Stimulated activated CD8-positive, alpha-beta memory T cell treated with anti-CD3 and anti-CD28 coated beads, Interleukin-2, amount 100 ng/mL, for 48 hours (primary cell): ENCODE measurements at places on chromosomes 12 and 14.

DNA sequence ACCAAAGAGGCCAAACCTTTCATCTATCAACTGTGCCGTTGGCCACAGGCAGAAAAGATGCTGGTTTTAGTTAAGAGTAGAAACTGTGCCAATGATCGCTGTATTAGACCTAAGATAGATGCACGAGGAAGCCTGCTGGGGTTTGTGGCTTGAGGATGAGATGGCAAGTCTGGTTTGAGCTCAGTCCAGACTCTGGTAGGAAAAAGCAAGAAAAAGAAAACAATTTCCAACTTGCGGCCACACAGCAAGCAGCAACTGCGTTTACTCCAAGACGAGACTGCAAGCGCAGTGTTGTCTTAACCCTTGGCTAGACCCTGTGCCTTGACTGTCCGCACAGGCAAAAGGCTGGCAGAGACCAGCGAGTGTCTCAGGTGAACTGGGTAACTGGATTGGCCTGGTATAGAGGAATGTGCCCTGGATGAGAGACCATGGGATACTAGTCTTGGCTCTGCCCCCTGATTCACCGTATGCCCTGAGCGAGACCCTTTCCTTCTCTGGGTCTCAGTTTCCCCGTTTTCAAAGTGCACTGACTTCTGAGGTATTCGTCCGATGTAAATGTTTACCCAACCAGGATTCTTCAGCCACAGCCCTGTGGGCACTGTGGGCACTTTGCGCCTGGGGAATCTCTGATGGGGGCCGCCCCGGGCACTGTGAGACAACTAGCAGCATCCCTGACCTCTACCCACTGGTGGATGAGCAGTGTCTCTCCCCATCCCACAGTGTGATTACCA, 113.4 kb downstream of the DICER1 start:
- no peak for DNase-seq

- no peak for DNase-seq
These were observed 35.1 kb downstream of the NCOR2 start for GRCh38 chr12:124532331-124532750.

DNA sequence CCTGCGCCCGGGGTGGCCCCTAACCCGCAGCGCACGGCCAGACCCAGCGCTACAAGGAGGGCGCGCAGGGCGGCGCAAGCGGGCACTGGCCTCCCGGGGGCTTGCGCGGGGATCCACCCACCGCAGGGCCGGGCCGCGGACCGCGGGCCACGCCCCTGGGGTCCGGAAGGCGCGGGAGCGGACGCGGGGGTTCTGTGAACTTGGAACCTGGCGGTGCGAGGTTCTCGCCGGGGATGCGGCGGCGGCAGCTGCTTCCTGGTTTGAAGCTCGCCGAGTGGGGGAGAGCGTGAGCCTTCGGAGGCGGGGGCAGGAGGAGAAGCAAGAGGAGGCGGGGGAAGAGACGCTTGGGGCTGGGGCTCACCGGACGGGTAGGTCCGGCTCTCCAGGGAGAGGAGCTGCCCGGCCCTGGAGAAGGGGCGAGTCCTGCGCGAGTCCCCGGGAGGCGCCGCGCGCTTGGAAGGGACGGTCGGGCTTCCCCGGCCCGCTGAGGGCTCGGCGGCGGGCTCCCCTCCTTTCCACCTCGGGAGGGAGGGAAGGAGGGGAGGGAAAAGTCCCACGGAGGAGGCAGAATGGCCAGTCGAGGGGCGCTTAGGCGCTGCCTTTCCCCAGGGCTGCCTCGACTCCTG, at the start of gene PRKCH:
Gene PRKCH, plus strand, starts transcription at position 195 of the 626 bp plus-strand sequence. CDS start 523 bp downstream, outside the sequence.
- peak; percentile 76 for DNase-seq

DNA sequence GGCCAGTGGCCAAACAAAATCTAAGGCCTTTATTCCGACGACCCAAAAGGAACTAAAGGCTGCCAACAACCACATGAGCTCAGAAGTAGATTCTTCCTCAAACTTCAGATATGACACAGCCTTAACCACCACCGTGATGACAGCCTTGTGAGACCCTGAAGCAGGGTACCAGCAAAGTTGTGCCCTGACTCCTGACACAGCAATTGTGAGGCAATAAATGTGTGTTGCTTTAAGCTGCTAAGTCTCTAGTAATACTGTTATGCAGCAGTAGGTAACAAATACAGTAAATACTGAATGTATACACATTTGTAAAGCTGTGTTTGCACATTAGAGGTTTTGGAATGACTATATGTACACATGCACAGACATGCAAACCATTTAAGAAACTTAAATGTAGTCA, 10.7 kb upstream of the SLC6A13 start:
- no peak for DNase-seq

GRCh38 chr14:74265301-74265965, 26.2 kb downstream of the VSX2 start:
- DNase-seq, result no peak

DNA sequence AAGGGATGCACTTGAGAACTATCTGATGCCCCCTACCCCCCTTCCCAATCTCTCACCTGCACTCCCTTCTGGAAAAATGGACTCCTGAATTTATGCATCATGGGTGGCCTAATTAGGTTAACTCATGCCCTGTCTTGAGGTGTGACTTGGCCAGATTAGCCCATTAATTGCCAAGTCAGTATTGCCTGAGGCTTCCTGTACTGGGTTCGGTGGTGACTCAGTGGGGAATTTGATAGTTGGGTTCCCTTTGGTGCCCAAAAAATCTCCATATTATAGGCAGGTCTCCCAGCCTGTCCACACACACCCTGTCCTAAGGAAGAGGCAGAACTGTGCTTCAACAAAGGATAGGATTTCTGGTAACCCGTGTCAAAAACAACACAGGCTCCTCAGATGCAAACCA, 146.1 kb downstream of the CHST11 start:
- no peak for DNase-seq

DNA sequence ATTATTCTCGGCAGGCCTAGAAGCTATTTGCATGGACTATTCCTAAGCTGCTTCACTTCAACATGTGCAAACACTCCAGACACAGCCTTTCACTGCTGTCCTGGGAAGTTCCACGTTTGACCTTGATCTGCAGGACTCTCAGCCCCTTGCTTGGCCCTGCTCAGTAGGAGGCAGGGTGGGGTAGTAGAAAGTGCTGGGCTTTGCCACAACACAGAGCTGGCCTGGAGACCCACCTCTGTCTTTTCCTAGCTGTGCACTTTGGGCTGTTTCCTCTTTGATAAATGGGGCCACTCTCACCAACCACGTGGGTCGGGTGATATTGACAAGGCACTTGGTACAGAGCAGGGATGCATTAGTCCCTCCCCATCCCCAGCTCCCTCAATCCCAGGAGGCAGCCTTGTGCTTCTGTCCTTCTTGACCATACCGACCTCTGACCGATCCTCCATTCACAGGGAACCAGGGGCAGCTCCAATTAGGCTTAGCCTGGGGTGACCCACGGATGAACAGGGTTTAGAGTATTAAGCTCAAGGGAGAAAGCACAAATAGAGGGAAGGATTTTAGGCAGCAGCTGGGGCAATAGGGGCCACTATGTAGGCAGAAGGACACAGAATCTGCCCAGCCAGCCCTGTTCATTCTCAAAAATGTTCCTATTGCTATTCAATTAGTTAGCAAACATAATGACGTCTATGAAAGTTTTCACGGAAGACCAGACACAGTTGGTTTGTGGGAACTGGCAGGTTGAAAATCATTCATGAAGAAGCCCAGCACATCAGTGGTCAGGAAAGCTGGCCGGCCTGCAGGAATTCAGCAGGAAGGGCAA, 63.3 kb downstream of the SYNE3 start:
- DNase-seq, result no peak

DNA sequence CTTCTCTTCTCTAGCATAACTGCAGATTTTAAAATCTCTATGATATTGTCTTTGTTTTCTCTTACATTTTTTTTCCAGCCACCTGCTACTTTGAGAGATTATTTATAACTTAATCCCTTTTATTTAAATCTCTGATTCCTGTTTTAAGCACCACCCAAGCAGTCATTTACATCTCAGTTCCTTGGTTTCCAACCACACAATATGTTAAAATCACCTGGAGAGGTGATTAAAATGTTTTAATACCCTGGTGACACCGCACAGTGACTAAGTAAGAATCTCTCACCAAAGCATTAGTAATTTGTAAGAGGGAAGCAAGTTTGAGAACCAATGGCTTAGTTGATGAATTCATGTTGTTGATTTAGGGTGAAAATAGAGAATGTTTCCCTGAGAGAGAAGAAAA, 849.8 kb downstream of the TMTC2 start:
- no peak for DNase-seq

- no peak for DNase-seq
These were observed 26.9 kb upstream of the RXYLT1 start for GRCh38 chr12:63752841-63753240.

- no peak for DNase-seq
These were observed 354.2 kb upstream of the ATP2B1 start for GRCh38 chr12:90062799-90063198.

- DNase-seq, result no peak
These were observed 75.1 kb upstream of the ATP2A2 start for GRCh38 chr12:110205931-110206330.

DNA sequence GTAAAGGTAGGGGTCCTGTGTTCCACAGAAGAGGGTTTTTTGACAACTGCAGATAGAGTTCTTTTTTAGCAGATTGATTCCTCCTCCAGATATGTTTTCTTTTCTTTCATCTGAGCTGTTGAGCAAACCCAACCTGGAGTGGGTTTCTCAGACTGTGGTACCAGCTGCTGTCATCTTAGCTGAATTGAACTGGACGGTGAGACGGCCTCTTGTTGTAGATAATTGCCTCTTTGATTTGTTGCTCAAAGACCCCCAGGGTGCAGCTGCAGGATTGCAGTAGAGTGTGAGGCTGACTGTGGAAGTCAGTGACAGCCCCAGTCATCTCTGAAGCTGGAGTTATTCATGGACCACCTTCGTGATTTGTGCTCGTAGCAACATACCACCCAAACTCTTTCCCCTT, 317.7 kb downstream of the AACS start:
- no peak for DNase-seq

GRCh38 chr14:71339650-71340415, 432.6 kb downstream of the PCNX1 start:
- DNase-seq, result no peak

- DNase-seq, result no peak
These were observed 68.2 kb downstream of the ATP23 start for GRCh38 chr12:58009405-58010195.

GRCh38 chr12:116259800-116260577, 17.5 kb downstream of the MED13L start:
- no peak for DNase-seq
